ENCODE measurements at places on chromosomes 4 and X. TPM values are rescaled to one million over a fixed set of nuclear protein-coding genes. Genes with fewer than 3 reads are reported as not detected.

GRCh38 chr4:81954271-81954670 lies 419.5 kb downstream of the HNRNPD start:
- DNase-seq: no peak

Gene KCTD8
- total RNA-seq: not detected

GRCh38 chr4:127012549-127012948 lies 620.2 kb upstream of the INTU start:
- DNase-seq: peak; percentile 59

Gene NR0B1
- not detected for total RNA-seq

GRCh38 chr4:15659768-15660570 lies 4.8 kb upstream of the FBXL5 start:
- DNase-seq: peak; percentile 56

- DNase-seq: no peak
Measured at GRCh38 chrX:154486052-154486395, 391 bp downstream of the UBL4A start.

- DNase-seq: no peak
Measured at GRCh38 chr4:78566834-78567499, 15.4 kb downstream of the ANXA3 start.

DNA sequence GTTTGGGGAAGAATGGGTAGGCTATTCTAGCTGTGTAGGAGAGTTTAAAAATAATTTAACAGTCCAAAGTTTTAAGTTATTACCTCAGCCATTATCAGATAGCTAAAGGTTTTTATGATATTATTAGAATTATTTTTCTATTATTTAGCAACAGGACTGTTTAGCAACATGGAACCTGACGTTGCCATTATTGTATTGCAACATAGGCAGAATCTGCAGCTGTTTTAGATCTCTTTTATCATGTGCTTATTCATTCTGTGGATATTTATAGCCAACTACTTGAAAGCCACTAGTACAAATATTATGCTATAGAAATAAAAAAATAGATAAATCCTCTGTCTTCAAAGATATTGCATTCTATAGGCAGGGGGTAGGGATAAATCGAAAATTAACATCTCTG lies 382.0 kb upstream of the TRAM1L1 start:
- DNase-seq: peak; percentile 15

DNA sequence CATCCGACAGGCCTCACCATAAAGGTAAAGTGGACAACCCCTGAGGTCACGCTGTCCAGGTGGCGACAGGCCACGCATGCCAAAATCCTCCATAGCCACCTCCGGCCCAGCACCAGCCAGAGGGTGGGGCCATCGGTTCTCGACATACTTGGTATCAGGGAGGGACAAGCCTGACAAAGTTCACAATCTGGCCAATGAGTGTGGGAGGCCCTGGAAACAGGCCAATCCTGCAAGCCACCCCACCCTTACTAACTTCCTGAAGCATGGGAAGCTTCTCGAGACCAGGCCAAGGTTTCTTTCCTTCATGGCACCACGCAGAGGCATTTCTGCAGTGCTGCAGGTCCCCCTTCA lies 73.8 kb downstream of the MTMR1 start:
- no peak for DNase-seq

Gene EDNRA
- 6.5 TPM for total RNA-seq

Gene ASB9
- total RNA-seq: 0.36 TPM

- DNase-seq: peak; percentile 61
Measured at GRCh38 chrX:18415386-18415785, 10.0 kb upstream of the CDKL5 start.

DNA sequence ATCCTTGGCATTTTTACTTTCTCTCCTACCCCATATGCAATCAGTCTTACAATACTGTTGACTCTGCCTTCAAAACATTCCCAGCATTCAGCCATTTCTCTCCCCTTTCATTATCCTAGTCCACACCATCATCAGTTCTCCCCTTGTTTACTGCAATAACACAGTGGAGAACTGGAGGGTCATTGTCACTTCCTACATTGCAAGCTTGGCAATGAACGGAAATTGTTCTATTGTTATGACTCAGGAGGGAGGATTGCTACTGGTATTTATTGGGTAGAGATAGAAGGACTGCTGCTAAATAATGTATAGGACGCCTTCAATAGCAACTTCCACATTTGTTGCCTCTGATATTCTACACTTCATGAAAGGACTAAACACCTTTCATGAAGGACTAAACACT lies 231.8 kb downstream of the BANK1 start:
- no peak for DNase-seq

Gene MMRN1
- total RNA-seq: not detected
